ENCODE measurements at places on chromosomes 11 and 22. TPM values are rescaled to one million over a fixed set of nuclear protein-coding genes. Genes with fewer than 3 reads are reported as not detected.
A peak's percentile ranks its signal among the peaks of the same experiment; 100 is the strongest.

Gene BAIAP2L2
- total RNA-seq = 0.70 TPM

Gene OLFML1
- total RNA-seq = not detected

Gene CHRNA10
- 2.4 TPM for total RNA-seq

Gene MS4A6A
- total RNA-seq = not detected

Gene RAB38
- 2.2 TPM for total RNA-seq

Gene KREMEN1
- 0.09 TPM for total RNA-seq

DNA sequence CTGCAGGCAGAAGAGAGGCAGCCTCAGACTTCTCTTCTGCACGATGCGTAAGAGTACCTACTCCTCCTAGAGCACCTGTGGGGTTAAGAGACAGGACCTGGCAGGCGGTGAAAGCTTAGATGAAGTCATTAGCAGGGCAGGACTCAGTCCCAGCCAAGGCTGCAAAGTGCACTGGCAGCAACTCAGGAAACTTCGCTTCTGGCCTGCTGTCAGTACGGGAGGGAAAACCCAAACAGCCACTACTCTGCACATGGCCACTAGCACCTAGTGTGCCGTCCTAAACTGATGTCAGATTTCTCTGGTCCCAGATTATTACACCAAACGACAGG, 8.8 kb upstream of the KLHL35 start:
- DNase-seq = no peak
- H3K4me3 ChIP-seq = no peak overlapping the region
- no peaks in the 10 kb centered on the region for H3K4me1 ChIP-seq
- peaks cover 2% of the 10 kb centered on the region for H3K27me3 ChIP-seq
- H3K36me3 ChIP-seq = no peaks in the 10 kb centered on the region
- H3K27ac ChIP-seq = no peak overlapping the region

GRCh38 chr11:37449146-37449545, 851.1 kb upstream of the RAG2 start:
- H3K4me3 ChIP-seq = no peak overlapping the region
- H3K36me3 ChIP-seq = no peaks in the 10 kb centered on the region
- H3K4me1 ChIP-seq = no peaks in the 10 kb centered on the region

GRCh38 chr11:75474240-75474639, 41.2 kb upstream of the KLHL35 start:
- peak overlapping the region; percentile 35 for H3K27ac ChIP-seq
- peaks cover 35% of the 10 kb centered on the region for H3K4me1 ChIP-seq
- DNase-seq = no peak
- no peaks in the 10 kb centered on the region for H3K36me3 ChIP-seq
- H3K4me3 ChIP-seq = no peak overlapping the region
- no peaks in the 10 kb centered on the region for H3K27me3 ChIP-seq

DNA sequence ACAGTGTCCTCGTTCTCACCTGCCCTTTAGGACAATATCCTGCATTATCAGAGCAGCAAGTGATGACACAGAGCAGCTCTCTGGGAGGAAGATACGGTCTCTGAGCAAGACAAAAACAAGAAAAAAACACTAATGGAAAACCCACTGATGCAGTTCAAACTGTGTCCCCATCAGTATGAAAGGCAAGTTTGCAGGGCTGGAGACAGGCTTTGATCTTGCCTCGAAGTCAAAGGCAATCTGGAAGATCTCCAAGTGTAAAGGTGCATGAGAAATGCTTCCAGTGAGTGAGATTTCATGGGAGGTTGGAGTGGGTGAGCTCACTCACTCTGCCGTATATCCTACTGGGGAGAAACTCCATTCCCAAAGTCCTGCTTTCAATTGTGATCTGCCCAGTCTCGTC, 157.5 kb downstream of the KIRREL3 start:
- peaks cover 3% of the 10 kb centered on the region for H3K27me3 ChIP-seq
- DNase-seq = no peak
- no peak overlapping the region for H3K27ac ChIP-seq
- H3K36me3 ChIP-seq = no peaks in the 10 kb centered on the region
- no peak overlapping the region for H3K4me3 ChIP-seq

- H3K27me3 ChIP-seq = no peaks in the 10 kb centered on the region
- H3K36me3 ChIP-seq = no peaks in the 10 kb centered on the region
- no peak for DNase-seq
- no peaks in the 10 kb centered on the region for H3K4me1 ChIP-seq
- no peak overlapping the region for H3K4me3 ChIP-seq
Observed at GRCh38 chr11:124204008-124204407, 20.9 kb downstream of the OR10D3 start.

DNA sequence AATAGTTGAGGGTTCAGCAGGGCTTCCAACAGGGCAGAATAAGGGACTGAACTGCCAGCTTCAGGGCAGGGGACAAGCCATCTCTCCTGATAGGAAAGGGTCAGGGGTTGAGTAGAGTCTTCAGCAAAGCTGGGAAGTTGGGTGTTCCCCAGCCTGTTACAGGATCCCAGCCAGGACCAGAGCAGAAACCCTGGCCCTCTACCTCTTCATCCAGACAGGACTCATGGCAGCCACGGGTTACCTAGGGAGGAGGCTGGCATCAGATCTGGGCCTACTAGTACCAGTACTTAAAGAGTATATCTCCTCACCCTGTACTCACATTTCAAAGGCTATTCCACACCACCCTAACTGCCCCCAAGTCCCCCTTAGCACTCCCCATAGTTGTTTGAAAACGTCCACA, 2.4 kb upstream of the TAF10 start:
- H3K4me3 ChIP-seq = no peak overlapping the region
- DNase-seq = no peak
- peaks cover 31% of the 10 kb centered on the region for H3K36me3 ChIP-seq
- H3K27me3 ChIP-seq = no peaks in the 10 kb centered on the region
- H3K4me1 ChIP-seq = peaks cover 22% of the 10 kb centered on the region

- no peak for DNase-seq
- peaks cover 2% of the 10 kb centered on the region for H3K4me1 ChIP-seq
- no peaks in the 10 kb centered on the region for H3K27me3 ChIP-seq
Observed at GRCh38 chr11:93166194-93166593, 31.6 kb downstream of the SLC36A4 start.

DNA sequence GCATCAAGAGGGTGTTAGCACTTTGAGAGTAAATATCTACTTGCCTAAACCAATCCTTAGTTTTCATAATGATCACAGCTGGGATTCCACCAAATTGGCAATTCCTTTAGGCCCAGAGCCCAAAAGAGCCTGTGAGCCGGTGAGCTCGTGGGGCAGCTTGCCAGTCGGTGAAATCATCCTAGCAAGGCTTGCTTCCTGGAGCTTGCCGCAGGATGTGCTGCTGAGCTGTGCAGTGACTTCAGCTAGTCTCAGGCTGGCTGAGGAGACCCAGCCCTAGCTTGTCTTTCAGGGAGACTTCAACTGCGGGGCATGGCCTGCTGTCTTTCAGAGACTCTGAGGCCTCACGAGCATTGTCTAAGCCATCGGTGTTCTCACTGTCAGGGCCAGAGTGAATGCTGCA, 73.6 kb upstream of the SUSD2 start:
- H3K4me3 ChIP-seq = no peak overlapping the region
- no peak for DNase-seq
- no peaks in the 10 kb centered on the region for H3K27me3 ChIP-seq
- peak overlapping the region; percentile 16 for H3K27ac ChIP-seq
- H3K36me3 ChIP-seq = peaks cover 42% of the 10 kb centered on the region

DNA sequence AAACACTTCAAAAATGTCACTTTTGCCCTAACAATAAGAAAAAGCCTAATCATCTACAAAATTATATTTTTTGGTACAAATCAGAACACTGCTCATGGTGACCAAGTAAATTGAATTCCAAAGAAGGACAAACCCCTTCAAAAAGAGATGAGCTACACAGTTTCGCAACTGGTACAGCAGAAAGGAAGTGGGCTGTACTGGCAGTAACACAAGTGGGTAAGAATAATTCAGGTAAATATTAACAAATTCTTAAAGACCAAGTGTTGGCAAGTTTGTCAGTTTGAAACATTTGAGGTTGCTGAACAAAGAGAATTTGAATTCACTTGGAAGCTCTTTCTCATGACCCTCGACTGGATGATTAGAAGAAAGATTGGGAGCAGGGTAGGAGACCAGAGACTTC, 35.5 kb downstream of the MSANTD4 start:
- no peaks in the 10 kb centered on the region for H3K36me3 ChIP-seq
- H3K27me3 ChIP-seq = no peaks in the 10 kb centered on the region
- H3K27ac ChIP-seq = no peak overlapping the region
- no peaks in the 10 kb centered on the region for H3K4me1 ChIP-seq
- H3K4me3 ChIP-seq = no peak overlapping the region
- DNase-seq = no peak

GRCh38 chr11:61071913-61072312, 30.4 kb upstream of the CD5 start:
- peaks cover 19% of the 10 kb centered on the region for H3K36me3 ChIP-seq
- DNase-seq = no peak
- H3K27me3 ChIP-seq = peaks cover 3% of the 10 kb centered on the region
- no peak overlapping the region for H3K4me3 ChIP-seq
- H3K4me1 ChIP-seq = peaks cover 66% of the 10 kb centered on the region
- H3K27ac ChIP-seq = peak overlapping the region; percentile 90

Data from activated CD8-positive, alpha-beta memory T cell treated with anti-CD3 and anti-CD28 coated beads, Interleukin-2, amount 10 ng/mL, durations not matched to agents 7 days and 5 days (primary cell).